Activated CD4-positive, alpha-beta T cell treated with anti-CD3 and anti-CD28 coated beads, Interleukin-2, amount 50 U/mL, for 24 hours (primary cell): ENCODE measurements at places on chromosomes 1 and 21.

GRCh38 chr1:151311011-151311410, 16.2 kb downstream of the PI4KB start:
- DNase-seq = no peak

GRCh38 chr1:63152572-63152971, 169.8 kb upstream of the FOXD3 start:
- DNase-seq = no peak

DNA sequence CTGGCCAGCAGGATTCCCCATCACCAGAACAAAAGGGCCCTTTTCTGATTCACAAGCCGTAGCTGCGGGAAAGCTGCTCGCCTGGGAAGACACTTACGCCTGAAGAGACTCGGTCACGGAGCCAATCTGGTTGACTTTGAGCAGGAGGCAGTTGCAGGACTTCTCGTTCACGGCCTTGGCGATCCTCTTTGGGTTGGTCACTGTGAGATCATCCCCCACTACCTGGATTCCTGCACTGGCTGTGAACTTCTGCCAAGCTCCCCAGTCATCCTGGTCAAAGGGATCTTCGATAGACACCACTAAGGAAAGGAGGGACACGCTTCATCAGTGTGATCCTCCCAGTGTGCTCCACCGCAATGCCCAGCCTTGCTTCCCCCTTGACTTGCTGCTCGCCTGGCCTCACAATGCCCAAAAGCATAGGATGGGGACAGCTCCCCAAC, 14.7 kb downstream of the ENO1 start:
- no peak for DNase-seq

DNA sequence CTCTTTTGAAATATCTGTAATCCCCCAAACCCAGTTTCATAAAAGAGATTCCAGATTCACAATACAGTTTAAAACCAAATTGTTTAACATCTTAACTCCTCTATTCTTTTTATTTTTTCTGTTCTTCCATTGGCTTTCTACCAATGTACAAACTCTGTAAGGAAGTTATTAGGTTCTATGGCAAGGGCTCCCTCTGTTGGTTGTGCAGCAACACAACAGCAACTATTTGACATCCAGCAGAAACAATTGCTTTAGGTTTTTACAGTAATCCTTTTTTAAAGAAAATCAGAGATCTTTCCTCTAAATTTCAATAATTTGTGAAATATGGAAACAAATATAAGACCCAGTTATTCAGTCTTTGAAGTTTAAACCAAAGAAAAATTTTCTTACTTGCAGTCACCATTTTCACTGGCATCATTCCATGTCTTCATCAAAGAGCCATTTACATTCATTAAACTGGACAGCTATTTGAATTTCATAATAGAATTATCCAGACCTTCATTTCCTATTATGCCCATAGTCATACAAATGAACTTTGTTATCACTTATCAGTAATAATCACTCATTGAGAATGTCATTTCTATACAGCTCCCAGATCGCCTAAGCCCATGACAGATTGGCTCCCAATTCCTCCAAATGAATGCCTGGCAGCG, 46.5 kb upstream of the RNF11 start:
- DNase-seq = no peak

GRCh38 chr21:17461014-17461413, 51.8 kb upstream of the CXADR start:
- no peak for DNase-seq

DNA sequence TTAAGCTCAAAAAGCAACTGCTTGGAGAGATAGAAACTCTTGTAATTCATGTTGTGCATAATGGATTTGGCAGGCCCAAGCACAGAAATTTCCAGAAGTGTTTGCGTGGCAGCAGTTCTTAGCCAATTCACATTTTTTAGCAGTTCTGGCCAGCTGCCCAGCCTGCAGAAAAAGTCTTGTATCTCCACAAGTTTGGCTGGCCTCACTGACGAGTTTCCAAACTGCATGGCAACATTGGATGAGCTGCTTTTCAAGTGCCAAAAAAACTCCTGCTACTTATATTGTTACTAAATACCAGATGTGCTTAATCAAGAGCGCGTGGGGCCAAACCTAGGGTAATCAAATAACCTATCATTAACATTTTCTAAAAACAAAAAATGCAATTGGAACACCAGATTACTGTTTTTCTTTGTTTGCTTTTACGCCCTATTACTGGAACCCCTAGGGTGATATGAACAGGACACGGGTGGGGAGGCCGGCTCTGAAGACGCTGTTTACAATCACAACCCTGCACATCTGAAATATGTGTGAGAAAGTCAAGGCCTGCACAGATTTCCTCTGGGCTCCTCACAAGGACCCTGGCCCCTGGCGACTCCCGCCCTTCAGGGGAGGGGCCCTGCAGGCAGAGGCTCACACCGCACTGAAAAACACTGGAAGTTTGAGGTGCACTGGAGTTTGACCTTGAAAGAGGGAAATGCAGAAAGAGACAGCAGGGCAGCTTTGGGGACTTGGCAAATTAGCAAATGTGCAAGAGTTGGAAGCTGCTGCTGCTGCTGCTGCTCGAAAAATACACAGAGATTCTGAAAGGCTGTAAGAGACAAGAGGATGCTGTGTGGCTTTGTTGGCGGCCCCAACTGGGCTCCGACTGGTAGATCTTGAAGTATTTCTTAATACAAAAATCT, 55.2 kb upstream of the TARBP1 start:
- DNase-seq = no peak

GRCh38 chr1:182670032-182670749, 14.2 kb downstream of the RGS8 start:
- no peak for DNase-seq

DNA sequence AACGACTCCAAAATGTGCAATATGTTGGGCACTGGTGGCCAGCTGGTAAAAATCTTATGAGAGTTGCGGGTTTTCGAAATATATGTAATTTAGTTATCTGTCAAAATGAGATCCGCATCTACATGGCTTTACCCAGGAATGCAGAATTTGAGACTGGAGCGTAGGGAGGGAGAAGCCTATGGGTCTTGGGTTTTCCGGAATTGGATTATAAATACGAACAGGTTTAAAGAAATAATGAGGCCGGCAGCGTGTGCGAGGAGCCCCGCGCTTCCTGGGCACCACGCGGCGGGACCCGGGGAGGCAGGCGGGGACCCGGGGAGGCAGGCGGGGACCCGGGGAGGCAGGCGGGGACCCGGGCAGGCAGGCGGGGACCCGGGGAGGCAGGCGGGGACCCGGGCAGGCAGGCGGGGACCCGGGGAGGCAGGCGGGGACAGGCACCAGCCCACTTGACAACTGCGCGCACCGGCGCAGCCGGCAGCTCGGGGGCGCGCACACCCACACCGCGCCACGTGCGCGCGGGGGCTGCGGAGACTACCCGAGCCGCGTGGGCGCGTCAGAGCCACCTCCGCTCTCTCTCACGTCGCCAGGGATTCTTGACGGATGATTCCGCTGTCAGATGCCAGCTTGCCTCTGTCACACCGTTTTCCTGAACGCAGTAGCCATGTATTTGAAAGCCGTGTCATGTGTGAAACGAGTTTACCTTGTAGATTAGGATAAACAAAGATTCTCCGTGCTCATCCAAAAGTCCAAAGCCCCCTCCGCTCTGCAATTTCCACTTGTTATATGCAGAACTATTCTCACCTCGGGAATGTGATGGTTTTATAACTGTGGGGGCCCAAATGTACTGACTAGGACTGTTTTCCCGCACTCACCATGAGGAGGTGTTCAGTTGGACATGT, 54.3 kb upstream of the HNRNPU start:
- peak; percentile 43 for DNase-seq

GRCh38 chr1:11898831-11899467, 27.3 kb downstream of the KIAA2013 start:
- DNase-seq = no peak

GRCh38 chr1:72891976-72892375, 609.6 kb upstream of the NEGR1 start:
- DNase-seq = no peak

- no peak for DNase-seq
These were observed 343.8 kb downstream of the USP25 start for GRCh38 chr21:16073586-16073985.

- DNase-seq = no peak
These were observed 12.9 kb downstream of the CENPF start for GRCh38 chr1:214615871-214616270.

- DNase-seq = no peak
These were observed 528.5 kb upstream of the ZP4 start for GRCh38 chr1:238419209-238419608.

- no peak for DNase-seq
These were observed 37.6 kb downstream of the RGS8 start for GRCh38 chr1:182646739-182647138.

GRCh38 chr1:119743308-119743707, 25.4 kb downstream of the HMGCS2 start:
- no peak for DNase-seq

DNA sequence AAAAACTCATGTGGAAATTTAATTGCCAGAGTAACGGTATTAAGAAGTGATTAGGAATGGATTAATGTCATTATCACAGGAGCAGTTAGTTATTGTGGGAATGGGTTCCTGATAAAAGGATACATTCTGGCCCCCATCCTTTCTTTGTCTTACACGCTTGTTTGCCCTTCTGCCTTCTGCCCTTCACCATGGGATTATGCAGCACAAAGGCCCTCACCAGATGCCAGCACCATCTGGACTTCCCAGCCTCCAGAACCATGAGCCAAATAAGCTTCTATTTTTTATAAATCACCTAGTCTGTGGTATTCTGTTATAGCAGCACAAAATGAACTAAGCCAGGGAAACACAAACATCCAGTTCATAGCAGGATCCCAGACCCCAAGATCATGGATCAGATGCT, 33.9 kb upstream of the POU2F1 start:
- no peak for DNase-seq

DNA sequence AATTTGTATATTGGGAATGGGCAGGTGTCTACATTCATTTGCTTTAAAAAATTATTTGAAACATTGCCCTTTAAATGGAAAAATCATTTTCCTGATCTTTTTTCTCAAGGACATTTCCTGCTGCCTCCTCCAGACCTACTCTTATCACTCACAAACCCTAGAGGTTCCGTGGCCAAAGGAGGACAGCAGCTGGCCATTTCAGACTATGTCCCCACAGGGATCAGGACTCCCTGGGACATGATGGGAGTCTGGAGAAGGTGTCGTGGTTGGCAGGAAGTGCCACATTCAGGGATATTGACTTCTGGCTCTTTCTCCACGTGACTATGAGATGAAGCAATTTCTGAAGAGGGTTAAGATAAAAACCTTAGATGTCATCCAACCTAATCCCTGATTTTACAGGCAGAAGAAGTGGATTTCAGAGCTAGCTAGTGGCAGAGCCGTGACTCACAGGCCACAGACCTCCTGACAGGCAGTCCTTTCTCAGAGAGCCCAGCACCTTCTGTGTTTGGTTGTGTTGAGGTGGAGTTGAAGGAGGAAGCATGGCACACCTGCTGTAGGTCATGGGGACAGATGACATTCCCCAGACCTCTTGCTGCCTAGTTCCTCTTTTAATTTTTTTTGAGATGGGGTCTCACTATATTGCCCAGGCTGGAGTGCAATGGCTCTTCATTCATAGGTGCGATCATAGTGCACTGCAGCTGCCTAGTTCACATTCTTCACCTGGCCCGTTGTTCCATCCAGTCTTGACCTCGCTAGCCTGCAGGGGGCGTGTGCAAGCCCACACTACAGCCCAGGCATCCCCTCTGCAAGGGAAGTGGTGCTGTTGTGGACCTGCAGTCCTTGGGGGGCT, 25.5 kb upstream of the IL10 start:
- DNase-seq = no peak

DNA sequence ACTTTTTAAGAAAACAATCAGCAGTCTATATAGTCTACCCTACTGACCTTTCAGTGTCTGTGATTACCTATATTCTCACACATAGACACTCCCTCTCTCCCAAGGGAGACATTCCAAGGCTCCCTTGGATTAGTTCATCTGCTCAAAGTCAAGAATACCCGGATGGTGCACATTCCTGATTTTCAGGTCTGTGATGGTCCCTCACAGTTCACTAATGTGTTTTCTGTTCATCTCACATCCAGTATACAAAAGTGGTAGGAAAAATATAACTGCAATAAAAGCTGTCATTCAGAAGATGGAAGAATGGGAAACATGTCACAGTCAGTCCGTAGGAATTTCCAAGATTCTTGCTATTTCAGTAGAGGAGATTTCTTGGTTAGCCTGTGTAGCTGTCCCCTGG, 224.1 kb upstream of the CACYBP start:
- DNase-seq = no peak

- DNase-seq = no peak
These were observed 3.2 kb downstream of the NIT1 start for GRCh38 chr1:161121042-161121650.

DNA sequence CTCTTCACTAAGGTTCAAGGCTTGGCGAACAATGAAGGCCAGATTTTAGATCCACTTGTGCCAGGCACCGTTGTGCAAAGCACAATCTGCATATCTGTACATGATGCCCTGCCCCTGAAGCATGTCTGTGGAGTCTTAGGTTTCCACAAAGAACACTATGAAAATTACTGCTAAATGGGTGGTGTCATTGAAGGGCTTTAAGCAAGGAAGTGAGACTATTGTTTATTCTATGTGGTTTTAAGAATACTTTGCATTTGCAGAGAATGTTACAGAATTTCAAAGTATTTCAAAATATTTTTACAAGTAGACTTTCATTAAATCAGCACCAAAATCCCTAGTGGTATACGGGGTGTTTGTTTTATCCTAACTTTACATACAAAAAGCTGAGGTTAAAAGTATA, 8.8 kb downstream of the TSEN15 start:
- no peak for DNase-seq

GRCh38 chr1:170310951-170311350, 165.2 kb downstream of the NTMT2 start:
- DNase-seq = no peak

DNA sequence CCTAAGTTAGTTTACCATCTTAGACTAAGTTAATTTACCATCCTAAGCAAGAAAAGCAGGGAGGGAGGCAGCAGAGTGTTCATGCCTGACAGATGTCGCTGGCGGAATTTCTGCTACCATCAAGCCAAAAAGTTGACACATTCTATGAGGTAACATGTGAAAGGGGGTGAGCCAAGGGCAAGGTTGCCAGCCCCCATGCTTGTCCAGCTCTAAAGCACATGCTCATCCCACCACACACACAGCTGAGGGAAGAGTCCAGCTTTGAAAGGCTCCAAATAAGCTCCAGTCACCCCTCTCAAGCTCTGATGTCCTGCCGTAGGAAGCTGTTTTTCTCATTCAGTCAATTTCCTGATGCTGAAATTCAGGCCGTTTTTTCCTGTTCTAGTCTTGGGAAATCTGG, 46.3 kb downstream of the EIF2D start:
- DNase-seq = no peak

- DNase-seq = no peak
These were observed 115.4 kb downstream of the DMRTB1 start for GRCh38 chr1:53574621-53575020.
